ENCODE measurements at places on chromosomes 4 and X.

GRCh38 chrX:30615229-30615628 lies 37.7 kb upstream of the TASL start:
- DNase-seq: no peak

GRCh38 chrX:151771726-151772125 lies 37.2 kb downstream of the CNGA2 start:
- DNase-seq: no peak

DNA sequence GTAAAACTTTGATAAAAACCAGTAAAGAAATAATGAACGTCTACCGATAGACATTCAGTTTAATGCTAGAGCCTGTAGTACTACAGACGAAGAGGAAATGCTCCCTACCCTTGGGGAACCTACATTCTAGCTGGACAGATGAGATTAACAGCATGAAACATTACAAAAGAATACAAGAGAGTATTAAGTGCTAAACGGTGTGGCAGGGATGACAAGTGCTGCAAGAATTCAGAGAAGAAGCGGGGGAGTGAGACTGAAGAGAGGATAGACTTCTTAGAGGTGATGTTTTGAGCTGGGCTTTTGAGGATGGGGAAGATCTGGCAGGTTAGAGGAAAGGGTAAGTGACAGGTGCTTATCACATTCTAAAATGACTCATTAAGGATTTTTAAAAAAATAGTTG lies 52.6 kb upstream of the ESX1 start:
- no peak for DNase-seq

- DNase-seq: no peak
These were observed 69.6 kb downstream of the NOCT start for GRCh38 chr4:139085141-139085540.

DNA sequence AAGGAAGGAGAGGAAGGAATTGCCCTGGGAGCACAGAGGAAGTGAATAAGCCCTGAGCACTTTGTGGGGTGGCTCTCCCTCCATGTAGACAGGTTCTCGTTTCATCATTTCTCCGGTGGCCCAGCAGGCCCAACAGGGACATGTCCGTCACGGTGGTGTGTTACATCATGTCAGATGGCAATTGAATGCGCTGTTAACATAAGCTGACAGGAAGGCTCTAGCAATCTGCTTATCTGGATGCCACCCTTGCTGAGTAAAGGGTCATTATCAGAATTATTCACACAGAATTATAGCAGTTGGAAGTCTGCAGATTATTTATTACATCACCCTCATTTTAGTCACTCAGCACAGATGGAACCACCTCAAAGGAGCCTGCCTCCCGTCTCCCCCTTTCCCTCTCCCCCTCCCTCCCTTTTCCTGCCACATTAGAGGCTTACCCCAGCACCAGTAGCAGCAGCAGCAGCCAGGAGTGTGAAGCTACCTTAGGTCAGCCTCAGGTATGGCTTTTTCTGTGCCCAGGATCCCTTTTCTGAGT lies 124.3 kb upstream of the TRIM2 start:
- DNase-seq: no peak

DNA sequence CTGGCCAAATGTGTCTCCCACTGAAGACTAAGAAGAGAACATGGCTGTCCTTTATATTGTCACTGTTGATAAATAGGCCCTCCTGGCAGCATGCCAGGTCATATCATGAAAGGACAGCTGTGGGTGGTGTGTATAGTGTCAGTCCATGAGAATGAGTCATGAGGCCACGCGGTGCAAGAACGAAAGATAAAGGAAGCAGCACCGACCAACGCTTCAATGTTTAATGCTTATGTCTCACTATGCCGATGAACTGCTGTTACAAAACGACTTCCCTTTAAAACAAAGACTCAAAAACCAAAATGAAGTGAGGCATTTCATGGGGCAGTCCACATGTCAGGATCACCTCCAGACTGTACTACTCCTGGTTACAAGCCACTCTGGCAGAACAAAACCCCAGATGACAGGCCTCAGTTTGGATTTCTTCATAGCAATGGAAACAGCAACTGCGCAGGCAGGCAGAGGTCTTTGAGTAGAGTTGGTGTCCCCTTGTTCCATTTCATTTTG lies 5.2 kb upstream of the TCEANC start:
- peak; percentile 35 for DNase-seq

GRCh38 chr4:130197946-130198345 lies 1102.0 kb downstream of the C4orf33 start:
- no peak for DNase-seq

DNA sequence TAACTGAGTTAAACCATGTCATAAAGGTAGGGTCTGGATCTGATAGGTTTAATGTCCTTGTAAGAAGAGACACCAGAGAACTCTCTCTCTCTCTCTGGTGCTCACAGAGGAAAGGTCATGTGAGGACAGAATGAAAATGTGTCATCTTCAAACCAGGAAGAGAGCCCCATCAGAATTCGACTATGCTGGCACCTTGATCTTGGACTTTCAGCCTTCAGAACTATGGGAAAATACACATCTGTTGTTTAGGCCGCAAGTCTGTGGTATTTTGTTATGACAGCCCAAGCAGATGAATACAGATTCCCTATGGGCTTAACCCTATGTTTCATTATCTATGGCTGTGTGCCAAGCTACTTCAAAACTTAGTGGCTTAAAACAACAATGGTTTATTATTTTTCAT lies 105.5 kb upstream of the DDIT4L start:
- DNase-seq: no peak

GRCh38 chr4:134773497-134774000 lies 572.0 kb upstream of the PABPC4L start:
- DNase-seq: no peak

DNA sequence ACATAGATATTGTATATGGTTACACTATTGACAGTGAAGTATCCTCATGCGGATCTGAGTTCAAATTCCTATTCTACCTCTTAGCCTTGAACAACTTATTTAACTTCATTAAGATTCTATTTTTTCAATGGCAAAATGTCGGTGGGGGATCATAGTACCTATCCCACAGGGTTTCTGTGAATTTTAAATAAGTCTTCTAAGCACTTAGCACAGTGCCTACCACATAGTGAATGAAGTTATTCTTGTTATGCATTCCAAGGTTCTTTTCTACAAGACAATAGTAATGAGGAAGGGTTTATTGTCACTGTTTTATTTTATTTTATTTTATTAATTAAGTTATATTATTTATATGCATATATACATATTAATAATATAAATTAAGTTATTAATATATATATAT lies 8.8 kb upstream of the ENAM start:
- DNase-seq: no peak

DNA sequence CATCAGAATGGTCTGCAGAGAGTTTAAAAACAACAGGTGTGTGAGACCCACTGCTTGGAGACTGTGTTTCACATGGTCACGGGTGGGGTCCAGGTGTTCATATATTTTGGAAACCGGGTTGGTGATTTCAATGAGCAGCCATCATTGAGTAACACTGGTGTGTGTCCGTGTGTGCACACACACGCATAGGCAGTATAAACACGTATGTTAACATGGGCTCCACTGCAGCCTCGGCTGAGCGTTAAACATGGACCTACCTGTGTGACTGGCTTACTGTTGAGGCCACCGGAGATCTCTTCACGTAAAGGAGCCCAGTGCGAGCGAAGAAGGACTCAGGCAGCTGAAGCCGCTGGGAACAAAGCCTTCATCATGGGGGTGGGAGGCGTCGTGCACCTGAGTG lies 56.9 kb upstream of the TLR3 start:
- DNase-seq: no peak

GRCh38 chr4:67861513-67861912 lies 22.3 kb downstream of the TMPRSS11D start:
- no peak for DNase-seq

DNA sequence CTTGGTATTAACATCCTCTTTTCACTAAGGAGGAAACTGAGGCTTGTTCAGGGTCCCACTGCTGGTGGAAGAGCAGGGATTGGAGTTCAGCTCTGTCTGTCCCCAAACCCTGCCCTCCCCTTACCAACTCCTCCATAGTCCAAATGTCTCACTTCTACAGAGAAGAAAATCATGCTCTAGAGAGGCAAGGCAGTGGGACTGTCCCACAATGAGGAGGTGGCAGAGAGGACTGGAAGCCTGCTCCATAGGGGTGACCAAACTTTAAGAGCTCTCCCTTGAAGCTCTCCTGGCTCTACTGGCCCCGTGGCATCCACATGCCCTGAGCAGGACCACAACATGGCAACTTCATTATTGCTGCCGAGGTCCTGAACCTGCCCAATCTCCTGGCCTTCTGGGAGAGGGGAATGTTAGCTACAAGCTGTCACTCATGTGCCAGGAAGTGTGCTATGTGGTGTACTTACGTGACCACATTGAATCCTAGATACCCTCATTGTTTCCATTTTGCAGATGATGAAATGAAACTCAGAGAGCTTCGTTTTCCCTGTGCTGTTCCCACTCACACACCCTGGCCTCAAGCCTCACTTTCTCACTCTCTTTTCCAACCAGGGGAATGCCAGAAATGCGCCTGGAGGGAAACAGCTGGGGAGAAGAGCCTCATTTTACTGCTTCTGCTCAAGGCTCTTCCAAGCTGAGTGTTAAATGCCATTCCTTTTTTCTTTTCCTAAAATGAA lies 71.5 kb downstream of the ANAPC4 start:
- no peak for DNase-seq
